Kidney (tissue), 22 donors: ENCODE measurements at places on chromosomes 7 and 10.

DNA sequence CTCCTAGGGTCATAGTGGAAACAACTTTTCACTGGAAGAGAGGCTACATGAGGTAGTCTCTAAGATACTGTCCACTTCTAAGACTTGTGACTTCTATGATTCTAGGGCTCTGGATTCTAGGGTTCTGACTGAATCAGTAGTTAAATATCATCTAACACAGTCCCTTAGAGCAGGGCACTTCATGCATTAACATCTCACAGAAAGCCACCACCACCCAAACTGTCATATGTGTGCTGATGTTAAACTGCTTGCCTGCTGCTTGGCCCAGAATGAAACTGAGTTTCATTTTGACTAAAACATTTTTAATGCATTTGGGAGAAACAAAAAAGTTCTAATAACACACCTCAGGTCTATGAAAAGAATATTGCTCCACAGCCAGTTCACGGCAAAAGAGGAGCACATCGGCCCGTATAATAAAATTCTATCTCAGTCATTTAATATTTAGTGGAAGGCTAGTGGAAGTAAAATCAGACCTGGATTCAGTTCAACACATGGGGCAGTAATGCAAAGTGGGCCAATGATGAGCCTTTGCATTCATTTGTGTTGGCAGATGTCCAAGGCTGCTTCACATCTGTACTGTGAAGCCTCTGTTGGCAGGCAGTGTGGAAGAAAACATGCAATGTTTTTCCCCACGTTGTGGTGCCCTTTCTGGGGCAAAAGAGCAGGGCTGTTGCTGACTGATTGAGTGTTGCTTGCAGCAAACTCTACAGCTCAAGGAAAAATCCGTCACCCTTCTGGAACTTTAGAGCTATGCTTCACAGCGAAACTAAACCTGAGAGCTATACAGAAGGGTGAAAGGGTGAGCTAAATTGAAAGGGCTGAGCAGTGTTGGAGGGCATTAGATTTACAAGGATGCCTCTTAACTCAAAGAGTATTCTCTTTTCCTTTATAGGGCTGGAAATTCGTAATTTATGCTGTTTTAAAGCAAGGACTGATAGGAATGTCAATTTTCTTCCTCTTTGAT, 33.5 kb upstream of the AUTS2 start:
- DNase-seq: peak; percentile 48

- no peak for DNase-seq
Measured at GRCh38 chr10:34205452-34205851, 609.6 kb downstream of the PARD3 start.

GRCh38 chr7:132472463-132473120, 103.7 kb downstream of the PLXNA4 start:
- no peak for DNase-seq

- DNase-seq: no peak
Measured at GRCh38 chr7:96921231-96921630, 84.1 kb upstream of the DLX6 start.

DNA sequence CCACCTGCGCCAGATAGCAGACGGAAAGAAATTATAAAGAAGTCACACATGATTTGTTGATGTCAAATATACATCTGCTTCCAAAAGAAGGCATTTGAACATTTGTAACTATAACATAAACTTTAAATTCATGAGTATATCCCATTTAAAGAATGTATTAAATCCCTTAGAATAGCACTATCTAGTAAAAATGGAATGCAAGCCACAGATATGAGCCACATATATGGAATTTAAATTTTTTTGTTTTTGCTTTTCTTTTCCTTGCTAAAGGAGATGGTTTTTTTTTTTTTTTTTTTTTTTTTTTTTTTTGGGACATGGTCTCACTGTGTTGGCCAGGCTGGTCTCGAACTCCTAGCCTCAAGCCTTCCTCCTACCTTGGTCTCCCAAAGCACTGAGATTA, 730.8 kb downstream of the PHTF2 start:
- DNase-seq: no peak

DNA sequence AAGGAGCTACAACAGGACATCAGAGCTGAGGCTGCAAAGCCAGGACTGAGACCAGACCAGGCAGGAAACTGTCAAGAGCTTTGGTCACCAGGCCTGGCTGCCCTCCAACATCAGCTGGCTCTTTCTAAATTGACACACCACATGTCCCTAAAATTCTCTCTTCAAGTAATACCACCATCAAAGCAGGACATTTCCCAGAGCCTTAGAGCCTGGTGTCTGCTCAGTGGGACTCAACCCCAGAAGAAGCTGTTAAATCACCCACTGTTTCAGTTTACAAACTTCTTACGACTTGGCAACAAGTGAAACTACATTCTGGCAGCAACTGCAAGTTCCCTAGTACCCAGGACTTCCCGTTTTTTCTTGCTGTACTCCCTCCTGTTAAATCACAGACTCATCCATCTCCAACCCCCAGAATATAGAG, 3.8 kb upstream of the IL6 start:
- DNase-seq: peak; percentile 42

GRCh38 chr10:7053195-7053594, 357.6 kb downstream of the SFMBT2 start:
- no peak for DNase-seq

DNA sequence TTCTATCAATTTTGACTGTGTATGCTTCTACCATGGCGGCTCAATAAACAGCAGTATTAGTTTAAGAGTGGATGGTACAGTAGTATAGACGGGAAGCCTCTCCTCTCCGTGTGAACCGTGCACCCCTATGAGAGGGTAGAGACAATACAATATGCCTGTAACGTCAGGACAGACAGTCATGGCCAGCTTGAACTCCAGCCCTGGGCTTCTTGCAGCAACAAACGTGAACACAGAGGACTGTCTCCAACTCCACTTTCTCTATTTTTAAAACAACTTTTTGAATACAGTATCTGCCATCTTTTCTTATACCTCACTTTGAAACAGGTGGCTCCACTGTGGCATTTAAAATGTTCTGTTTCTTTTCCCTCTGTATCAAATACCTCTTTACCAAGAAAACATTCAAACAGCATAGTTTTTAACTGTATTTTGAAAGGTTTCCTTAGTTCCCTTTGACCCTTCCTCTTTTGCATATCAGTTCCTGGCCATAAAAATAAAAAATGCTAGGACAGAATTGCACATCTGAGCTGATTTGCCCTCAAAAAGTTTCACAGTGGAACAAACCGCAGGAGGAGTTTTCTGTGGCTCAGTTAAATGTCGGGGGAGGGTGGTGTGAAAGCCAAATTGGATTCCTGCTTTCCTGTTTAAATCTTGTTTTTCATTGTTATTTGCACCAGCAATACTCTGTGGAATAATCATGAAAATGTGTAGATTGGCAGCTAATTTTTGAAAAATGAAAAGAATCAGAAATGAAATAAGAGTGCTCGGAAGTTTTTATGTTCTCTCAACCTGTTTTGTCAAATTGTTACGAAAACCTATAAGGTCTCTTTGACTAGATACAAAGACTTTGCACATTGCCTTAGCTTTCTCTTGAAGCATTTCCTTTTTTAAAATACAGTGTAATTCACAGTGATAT, 8.0 kb downstream of the IKZF1 start:
- no peak for DNase-seq

- peak; percentile 38 for DNase-seq
Measured at GRCh38 chr10:122446668-122447423, 7.6 kb upstream of the ARMS2 start.

DNA sequence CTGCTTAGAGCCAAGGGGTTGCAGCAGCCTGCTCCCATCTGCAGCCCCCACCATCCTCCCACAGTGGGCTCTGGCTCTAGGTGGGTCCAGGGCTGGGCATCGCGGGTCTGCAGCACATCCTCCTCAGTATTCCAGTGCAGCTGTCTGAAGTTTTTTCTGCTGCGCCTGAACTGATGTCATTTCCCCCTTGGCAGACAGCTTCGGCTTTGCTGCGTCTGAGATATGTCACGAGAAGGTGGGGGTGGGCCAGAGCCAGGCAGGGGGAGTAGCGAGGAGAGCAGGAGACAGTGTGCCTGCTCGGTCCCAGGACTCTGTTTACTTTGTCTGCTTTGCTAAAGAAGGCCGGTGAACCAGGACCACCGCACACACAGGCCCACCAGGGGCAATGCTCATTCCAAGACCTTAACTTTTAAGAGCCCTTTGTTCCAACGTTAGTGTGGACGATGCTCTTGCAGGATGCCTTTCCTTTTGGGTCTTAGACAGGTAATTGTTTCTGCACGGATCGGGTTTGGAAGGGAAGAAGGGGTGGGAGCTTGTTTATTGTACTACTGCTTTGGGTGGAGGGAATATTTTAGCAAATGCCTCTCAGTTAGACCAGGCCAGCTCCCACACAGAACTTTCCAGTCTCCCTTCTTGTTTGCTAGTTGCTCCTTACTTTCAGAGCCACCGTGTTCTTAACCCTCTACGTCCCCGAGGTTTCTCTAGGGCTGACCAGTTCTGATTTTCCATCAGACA, 32.4 kb downstream of the WBP1L start:
- DNase-seq: peak; percentile 94

DNA sequence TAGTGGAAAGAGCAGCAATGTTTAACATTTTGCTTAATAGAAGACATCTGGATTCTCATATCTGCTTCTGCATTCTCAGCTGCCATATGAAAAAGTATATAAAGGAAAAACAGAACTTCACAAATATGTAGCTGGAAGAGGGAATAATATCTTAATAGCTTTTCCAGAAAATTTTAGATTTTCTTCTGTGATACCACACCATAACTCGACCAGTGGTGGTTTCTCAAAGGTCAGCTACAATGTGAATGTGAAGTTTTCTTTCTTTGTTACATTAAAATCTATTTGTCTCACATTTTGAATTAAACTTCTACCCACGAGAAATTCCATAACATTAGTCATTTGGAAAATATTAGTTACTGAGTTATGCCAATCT, 339.8 kb downstream of the PARD3 start:
- DNase-seq: no peak

GRCh38 chr10:12589791-12590190, 240.4 kb downstream of the CAMK1D start:
- DNase-seq: no peak

DNA sequence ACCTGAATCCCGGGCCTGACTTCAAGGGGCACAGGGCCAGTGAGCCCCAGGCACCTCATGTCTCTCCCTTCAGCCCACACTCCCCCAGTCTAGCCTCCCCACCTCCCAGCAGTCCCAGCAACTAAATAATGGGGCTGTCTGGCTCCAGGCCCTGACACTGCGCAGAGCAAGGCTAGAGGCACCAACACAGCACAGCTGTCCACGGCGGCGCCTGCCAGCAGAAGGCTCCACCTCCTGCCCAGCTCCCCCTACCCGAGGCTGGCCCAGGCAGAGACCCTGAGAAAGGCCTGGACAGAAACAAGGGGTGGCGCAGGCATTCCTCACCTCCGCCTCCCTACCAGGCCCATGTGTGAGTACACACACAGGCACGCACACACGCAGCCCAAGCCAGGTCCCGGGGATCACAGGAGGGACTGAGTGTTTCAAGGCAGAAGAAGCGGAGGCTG, 6.1 kb downstream of the KCNH2 start:
- no peak for DNase-seq

DNA sequence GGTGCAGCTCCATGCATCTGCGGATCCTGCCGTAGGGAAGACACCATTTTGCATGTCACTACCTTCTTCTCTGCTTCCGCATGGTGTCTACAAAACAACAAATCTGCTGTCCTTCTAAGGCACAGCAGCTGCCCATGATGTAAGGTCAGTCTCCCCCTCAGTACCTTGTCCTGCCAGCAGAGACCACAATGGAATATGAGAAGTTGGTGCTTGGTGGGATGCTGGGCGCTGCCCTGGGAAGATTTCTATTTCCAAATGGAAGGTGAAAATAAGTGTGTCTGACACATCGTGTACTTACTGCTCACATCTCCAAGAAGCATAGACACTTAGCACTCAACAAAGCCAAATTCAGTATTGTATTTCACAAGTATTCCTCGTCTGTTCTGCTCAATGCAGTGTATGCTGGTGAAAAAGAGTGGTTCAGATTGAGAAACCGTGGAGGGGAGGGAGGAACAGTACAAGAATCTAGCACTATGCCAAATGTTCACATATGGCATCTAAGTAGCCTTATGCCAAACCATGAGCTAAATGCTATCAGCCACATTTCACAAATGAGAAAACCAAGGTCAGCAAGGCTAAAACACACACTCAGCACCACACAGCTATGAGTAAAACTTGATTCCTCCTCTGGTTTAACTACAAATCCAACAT, 95.0 kb downstream of the GRB10 start:
- no peak for DNase-seq

- DNase-seq: no peak
Measured at GRCh38 chr7:47381134-47381495, 200.8 kb downstream of the TNS3 start.

DNA sequence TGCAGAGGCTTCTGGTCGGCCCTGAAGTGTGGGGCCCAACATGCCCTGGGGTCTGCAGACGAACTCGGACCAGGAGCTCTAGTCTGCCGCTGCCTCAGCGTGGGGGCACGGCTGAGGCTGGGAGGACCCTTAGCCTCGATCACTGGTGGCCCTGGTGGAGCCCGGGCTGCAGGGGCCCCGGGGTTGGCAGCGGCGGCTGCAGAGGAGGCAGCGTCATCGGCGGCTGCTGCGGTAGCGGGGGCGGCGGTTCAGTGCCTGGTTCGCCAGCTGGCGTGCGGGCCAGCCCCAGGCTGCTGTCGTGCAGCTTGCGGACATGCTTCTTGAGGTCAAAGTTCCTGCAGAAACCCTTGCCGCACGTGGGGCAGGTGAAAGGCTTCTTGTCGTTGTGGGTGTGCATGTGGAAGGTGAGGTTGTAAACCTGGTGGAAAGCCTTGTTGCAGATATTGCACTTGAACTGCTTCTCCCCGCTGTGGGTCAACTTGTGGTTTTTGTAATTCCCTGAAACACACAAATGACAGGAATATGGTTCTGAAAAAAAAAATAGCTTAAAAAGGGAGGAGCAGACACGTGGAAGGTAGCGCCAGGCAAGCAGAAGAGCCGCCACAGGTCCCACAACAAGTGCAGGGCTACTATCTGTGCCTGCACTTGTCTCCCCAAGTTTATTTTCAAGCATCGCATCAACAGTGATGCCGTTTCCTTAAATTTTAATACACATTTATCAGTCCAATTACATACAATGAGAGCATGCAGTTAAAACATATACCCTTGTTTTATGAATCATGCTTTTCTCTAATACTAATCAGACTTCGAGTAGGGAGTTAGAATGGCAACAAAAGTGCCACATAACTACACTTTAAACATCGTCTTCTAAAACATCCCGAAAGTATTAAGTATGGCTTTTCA, 2.4 kb downstream of the FEZF1 start:
- peak; percentile 54 for DNase-seq

- DNase-seq: no peak
Measured at GRCh38 chr7:24713850-24714675, 43.2 kb downstream of the GSDME start.

GRCh38 chr7:7369134-7369533, 166.5 kb downstream of the COL28A1 start:
- DNase-seq: no peak

DNA sequence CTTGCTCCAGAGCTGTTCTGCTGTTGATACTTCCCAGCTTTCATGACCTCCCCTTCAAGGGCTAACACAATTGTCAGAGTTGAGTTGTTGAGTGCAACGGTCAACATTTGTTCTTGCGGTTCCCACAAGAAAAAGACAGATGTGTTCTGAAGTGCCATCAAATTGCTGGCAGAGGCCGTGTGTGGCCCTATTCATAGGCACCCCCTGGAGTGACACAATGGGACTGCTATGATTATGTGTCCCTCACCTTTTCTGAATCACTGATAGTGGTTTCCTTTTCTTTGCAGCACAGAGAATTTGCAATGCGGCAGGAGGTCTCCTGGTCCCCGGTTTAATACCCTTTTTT, 5.8 kb upstream of the IGFBP1 start:
- DNase-seq: no peak
